ENCODE measurements at places on chromosomes 16 and 17. TPM values are rescaled to one million over a fixed set of nuclear protein-coding genes. Genes with fewer than 3 reads are reported as not detected.
A peak's percentile ranks its signal among the peaks of the same experiment; 100 is the strongest.

HMOX2 gene
- total RNA-seq = 67.7 TPM

- no peak for DNase-seq
Measured at GRCh38 chr17:48012654-48013053, 24.9 kb downstream of the COPZ2 start.

DNA sequence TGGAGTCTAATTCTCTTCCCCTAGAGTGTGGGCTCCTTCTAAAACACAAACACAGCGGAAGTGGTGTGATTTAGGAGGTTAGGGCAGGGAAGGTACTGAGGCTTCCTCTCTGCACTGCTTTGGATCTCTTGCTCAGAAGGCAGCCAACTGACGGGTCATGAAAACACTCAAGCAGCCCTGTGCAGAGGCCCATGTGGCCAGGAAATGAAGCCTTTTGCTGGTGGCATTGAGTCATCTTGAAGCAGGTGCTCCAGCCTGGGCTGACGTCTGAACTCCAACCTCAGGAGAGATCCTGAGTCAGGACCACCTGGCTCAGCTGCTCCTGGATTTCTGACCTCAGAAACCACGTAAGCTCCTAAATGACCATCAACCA, 72.9 kb downstream of the MRM1 start:
- DNase-seq = peak; percentile 61

DNA sequence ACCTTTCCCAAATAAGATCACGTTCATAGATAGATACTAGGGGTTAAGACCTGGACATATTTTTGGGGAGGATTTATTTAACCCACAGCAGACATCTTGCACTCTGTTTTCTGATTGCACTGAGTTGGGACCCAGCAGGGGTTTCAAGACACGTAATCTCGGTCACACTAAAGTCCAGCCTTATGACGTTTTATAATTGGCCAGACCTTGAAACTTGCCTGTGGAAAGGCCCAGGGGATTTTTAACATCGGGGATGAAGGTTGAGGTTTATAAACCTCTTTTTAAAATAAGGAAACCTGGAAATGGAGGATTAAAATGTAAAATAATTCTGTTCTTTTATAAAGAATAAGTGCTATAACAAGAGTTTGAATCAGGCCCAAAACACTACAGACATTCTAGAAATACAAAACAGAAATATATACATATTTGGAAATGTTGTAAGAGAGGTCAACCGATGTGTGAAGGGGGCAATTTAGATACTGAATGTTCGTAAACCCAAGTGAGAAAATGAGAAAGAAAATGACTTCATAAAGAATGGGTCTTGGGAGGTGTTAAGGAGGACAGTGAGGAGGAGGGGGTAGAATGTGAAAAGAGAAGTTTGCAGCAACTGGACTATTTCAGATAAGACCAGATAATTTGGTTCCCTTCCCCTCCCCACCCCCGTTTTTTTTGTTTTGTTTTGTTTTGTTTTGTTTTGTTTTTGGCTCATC, 61.1 kb upstream of the NOL11 start:
- DNase-seq = no peak

MT1A gene
- total RNA-seq = 0.74 TPM
